ENCODE measurements at places on chromosomes 6 and 20.

DNA sequence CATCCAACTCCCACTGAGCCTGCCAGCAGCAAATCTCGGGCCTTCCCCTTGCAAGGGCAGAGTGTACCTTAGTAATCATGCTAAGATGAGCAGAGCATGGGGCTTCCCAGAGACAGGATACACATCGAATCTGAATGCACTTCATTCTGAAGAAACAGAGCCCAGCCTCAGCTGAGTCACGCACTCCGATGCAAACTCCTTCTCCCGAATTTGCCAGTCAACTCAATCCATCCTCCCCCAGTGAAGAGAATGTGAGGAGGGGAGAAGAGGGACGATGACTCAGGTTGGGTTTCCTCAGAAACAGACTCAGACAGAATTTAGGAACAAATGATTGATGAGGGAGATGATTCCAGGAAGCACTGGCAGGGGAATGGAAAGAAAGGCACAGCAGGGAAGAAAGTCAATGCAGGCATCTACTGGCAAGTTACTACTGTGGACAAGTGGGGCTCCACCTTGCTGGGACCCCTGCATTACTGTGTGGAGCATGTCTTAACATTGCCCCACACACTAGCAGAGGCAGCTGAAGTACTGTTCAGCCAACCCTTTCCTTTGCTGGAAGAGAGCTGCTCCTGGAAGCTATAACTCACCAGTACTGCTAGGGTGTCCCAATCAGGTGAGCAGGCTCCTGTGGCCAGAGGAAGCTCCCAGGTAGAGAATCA is 251.6 kb downstream of the ADGB start:
- DNase-seq = no peak

GRCh38 chr6:148192310-148192709 is 150.3 kb upstream of the SASH1 start:
- no peak for DNase-seq

GRCh38 chr6:147116056-147116455 is 88.2 kb upstream of the STXBP5 start:
- no peak for DNase-seq

- DNase-seq = no peak
Measured at GRCh38 chr20:5153612-5154542, 27.1 kb downstream of the CDS2 start.

- DNase-seq = no peak
Measured at GRCh38 chr6:44681761-44682160, 294.3 kb downstream of the CDC5L start.

DNA sequence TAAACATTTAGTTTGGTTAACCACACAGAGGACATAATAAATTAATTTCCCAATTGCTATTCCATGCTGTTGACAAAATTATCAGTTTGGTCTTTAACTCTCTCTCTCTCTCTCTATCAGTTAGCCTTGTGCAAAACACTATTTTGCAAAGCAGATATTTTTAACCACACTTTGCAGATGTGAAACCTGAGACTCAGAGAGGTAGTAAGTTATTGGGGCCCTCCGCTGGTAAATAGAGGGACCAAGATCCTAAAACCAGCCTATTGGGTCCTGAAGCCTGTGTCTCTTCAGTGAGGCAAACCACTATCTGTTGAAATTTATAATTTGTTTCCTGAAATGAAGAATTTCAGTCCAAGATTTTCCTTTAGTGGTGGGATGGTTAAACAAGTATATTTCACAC is 231.0 kb downstream of the SOD2 start:
- no peak for DNase-seq

Data from activated T-helper 1 cell treated with anti-CD3 and anti-CD28 coated beads, Interleukin-2, amount 50 U/mL, for 16 hours (primary cell).